ENCODE measurements at places on chromosomes 7 and 10.

DNA sequence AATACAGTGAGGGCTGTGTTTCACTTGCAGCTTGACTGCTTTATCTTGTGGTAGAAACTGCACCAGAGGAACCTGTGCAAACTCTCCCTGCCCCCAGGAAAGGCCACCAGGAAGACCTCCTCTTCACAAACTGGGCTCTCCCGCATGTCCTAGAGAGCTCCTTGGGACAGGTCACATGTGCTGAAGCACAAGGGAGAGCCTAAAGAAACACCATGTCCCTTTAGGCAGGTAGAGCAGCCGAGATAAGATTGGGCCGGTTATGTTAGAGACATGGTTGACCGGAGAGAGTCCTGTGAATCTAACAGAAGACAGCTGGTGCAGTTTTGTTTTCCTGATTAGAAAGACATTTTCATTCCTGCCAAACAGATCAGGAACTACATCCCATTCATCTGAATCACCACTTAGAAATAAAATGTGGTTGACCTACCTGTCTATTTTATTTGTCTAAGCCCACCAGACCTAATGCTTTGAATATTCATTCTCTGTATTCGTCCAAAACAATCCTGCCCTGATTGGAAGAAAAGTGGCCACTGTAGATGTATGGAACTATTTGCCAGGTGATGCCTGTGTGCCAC lies 224.1 kb downstream of the GLI3 start:
- DNase-seq = no peak

GRCh38 chr7:2299870-2300512 lies 14.2 kb downstream of the SNX8 start:
- DNase-seq = no peak

DNA sequence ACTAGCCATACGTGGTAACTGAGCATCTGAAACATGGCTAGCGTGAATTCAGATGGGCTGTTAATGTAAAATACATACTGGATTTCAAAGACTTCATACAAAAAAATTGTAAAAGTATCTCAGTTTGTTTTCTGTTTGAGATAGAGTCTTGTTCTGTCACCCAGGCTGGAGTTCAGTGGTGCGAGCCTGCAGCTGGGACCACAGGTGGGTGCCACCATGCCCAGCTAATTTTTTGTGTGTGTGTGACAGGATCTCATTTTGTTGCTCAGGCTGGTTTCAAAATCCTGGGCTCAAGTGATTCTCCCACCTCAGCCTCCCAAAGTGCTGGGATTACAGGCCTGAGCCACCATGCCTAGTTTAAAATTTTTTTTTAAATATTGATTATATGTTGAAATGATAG lies 4.5 kb downstream of the TMEM243 start:
- no peak for DNase-seq

- DNase-seq = no peak
Observed at GRCh38 chr7:130147710-130148325, 57.4 kb downstream of the TMEM209 start.

DNA sequence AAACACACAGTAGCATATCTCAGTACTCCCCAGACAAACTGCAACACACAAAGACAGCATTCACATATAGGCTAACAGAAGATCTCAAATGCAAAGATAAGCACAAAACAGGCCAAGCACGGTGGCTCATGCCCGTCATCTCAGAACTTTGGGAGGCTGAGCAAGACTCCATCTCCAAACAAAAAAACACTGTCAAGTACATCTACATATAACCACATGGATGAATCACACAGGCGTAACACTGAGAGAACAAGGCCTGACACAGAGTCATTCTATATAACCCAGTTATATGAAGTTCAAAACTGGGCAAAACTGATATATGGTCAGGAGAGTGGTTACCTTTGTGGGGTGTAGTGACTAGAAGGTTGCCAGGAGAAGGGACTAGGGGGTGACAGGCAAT lies 506.4 kb downstream of the KCNMA1 start:
- no peak for DNase-seq

DNA sequence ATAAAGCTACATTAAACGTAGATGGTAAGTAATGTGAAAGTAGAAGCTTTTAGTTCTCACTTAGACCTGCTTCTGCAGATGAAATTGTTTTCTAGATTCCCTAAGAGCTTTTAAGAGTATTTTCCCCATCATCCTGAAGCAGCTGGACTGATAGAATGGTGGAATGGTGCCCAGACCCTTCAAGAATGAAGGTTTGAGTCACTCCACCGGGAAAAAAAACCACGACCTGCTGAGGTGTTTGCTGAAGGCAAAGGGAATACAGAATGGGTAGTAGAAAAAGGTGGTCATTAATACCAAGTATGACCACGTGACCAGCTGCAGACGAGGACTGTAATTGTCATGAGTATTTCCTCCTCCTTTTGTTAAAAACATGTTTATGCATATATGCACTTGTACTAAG lies 79.2 kb upstream of the PTPRZ1 start:
- no peak for DNase-seq

- DNase-seq = no peak
Observed at GRCh38 chr7:157177333-157177982, 38.7 kb downstream of the UBE3C start.

- no peak for DNase-seq
Observed at GRCh38 chr7:146346096-146346495, 229.5 kb downstream of the CNTNAP2 start.

- no peak for DNase-seq
Observed at GRCh38 chr10:79054203-79055099, 14.3 kb upstream of the ZMIZ1 start.

DNA sequence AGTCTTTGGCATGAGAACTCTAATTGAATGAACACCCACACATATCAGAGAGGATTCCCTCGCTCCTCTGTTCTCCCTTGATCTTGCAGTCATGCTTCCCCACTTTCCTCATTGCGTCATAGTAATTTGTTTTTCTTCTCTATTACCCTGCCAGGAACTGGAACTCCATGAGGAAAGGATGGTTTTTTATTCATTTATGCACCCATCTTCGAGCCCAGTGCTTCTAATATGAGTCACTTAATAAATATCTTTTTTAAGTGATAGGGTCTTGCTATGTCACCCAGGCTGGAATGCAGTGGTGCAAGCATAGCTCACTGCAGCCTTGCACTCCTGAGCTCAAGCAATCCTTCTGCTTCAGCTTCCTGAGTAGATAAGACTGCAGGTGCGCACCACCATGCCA lies 83.5 kb downstream of the OTUD1 start:
- no peak for DNase-seq

Measured in AML-193 (cell line).